ENCODE measurements at places on chromosomes 1 and 21.
A peak's percentile ranks its signal among the peaks of the same experiment; 100 is the strongest.

DNA sequence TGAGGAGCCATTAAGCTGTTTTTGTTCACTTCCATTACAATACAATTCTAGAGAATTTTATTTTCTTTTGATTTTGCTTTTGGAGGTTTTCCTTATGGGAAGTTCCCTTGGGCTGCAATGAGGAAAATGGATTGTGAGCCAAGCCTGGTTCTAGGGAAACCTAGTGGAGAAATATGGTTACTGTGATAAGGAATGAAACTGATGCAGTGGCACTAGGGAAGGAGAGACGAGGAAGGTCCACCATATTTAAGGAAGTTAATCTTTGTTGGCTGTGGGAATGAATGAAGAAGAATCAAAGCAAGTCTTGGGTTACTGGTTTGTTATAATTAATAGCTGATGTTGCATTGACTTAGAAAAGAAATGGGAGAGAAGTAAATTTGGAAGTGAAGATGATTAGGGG lies 28.4 kb downstream of the CHML start:
- no peaks in the 10 kb centered on the region for H3K4me1 ChIP-seq
- H3K27me3 ChIP-seq, result no peaks in the 10 kb centered on the region
- no peaks in the 10 kb centered on the region for H3K36me3 ChIP-seq
- DNase-seq, result no peak
- H3K27ac ChIP-seq, result no peak overlapping the region

- H3K36me3 ChIP-seq, result no peaks in the 10 kb centered on the region
- no peak for DNase-seq
- H3K4me1 ChIP-seq, result no peaks in the 10 kb centered on the region
- no peak overlapping the region for H3K27ac ChIP-seq
Measured at GRCh38 chr1:86205741-86206140, 49.2 kb upstream of the COL24A1 start.

DNA sequence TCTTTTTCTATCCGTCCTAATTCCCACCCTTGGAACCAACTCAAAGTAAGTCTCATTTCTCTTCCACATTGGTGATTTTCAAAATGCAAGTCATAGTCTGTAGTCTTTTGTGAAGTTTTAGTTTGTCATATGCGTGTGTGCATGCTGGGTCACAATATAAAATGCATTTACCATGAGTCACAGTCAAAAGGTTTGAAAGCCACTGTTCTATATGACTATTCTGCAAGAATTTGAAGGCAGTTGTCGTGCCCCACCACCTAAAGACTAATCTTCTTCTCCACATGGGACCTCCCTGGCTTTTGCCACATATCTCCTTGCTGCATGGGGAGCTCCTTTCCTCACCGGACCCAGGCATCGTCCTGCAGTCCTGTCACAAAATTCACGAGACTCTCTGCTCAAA lies 1.6 kb downstream of the STPG1 start:
- DNase-seq, result no peak
- H3K4me1 ChIP-seq, result peaks cover 32% of the 10 kb centered on the region
- H3K36me3 ChIP-seq, result peaks cover 12% of the 10 kb centered on the region
- no peak overlapping the region for H3K4me3 ChIP-seq
- H3K27me3 ChIP-seq, result peaks cover 34% of the 10 kb centered on the region

DNA sequence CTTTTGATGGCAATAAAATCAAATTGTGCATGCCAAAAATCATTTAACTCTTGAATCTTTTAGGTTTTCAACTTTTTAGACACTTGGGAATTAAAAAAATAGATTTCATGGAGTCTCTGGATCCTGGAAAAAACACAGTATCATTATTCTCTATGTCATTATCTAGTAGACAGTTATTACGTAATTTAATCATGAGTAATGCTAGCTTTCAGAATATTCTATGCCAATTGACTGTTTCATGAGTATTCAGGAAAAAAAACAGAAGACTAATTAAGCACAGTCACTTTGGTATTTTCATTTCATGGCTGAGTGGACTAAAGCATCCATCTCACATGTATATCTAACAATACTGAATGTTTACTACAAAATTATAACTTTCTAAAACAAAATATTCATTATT lies 44.0 kb downstream of the ODF2L start:
- DNase-seq, result no peak
- H3K27ac ChIP-seq, result no peak overlapping the region
- no peaks in the 10 kb centered on the region for H3K27me3 ChIP-seq

- no peak overlapping the region for H3K27ac ChIP-seq
Measured at GRCh38 chr1:183905508-183906113, 100.7 kb downstream of the RGL1 start.

- H3K4me1 ChIP-seq, result no peaks in the 10 kb centered on the region
- H3K27me3 ChIP-seq, result no peaks in the 10 kb centered on the region
- H3K4me3 ChIP-seq, result no peak overlapping the region
- no peak for DNase-seq
- no peak overlapping the region for H3K27ac ChIP-seq
Measured at GRCh38 chr1:193249187-193249586, 62.8 kb upstream of the B3GALT2 start.

GRCh38 chr1:81478219-81478618 lies 322.5 kb upstream of the ADGRL2 start:
- no peak overlapping the region for H3K4me3 ChIP-seq
- peaks cover 33% of the 10 kb centered on the region for H3K4me1 ChIP-seq

- H3K36me3 ChIP-seq, result no peaks in the 10 kb centered on the region
- peaks cover 5% of the 10 kb centered on the region for H3K27me3 ChIP-seq
- no peak overlapping the region for H3K4me3 ChIP-seq
Measured at GRCh38 chr1:58426918-58427317, 119.6 kb downstream of the OMA1 start.

DNA sequence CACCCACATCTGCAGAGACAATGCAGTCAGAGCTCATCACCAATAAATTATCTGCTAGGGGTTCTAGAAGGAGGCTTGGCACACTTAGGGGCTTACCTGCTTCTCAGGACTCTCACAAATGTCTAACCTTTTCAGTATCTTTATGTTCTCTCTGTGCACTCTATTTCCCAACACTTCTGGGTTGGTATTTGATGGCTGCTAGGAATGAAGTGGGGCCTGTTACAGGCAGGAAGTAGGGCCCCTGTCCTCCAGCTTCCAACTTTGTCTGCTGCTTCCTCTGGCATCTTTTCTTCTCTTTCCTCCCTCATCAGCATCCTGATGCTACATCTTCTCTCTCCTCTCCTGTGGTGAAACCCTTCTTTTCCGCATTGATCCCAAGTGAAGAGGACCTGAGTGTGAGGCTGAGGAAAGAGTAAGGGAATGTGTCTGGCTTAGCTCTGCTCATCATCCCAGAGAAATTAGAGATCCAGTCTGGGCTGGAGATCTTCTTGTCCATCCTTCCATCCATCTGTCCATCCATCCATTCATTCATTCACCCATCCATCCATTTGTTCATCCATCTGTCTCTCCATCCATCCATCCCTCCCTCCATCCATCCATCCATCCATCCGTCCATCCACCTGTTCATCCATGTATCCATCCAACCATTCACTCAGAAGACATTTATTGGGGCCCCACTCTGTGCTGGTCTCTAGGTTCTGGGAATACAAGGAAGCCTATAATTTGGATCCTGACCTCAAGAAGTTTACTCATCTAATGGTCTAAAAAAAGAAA lies 2.9 kb upstream of the CSRP1 start:
- no peak overlapping the region for H3K27ac ChIP-seq
- DNase-seq, result no peak
- H3K4me1 ChIP-seq, result peaks cover 39% of the 10 kb centered on the region
- H3K4me3 ChIP-seq, result no peak overlapping the region

DNA sequence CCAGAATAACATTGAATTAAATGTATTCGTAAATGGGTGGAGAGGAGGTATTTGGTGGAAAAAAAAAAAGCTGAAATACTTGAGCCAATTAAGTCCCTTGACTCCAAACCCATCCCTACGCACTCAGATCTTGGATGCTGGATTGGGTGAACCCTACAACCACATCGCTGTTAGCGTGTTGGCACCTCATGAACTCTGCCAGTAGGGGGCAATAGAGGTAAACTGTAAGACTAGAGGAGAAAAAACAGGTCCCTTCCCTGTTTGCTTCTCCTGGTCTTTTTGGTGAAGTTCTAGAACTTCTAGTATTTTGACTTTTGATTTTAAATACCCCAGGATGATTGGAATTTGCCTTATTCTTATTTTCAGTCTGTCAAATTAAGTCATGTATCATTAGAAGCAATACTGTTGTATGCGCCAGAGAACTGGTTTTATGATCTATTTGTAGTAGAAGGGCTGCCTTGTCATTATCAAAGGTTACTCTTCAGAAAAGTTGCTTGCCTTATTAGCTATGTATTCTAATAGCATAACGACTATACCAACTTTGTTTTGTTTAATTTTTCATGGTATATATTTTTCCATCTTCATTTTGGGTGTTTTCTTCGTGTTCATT lies 1.9 kb upstream of the OR13G1 start:
- no peak overlapping the region for H3K4me3 ChIP-seq
- H3K36me3 ChIP-seq, result no peaks in the 10 kb centered on the region
- H3K4me1 ChIP-seq, result no peaks in the 10 kb centered on the region
- no peaks in the 10 kb centered on the region for H3K27me3 ChIP-seq
- DNase-seq, result peak; percentile 61
- no peak overlapping the region for H3K27ac ChIP-seq

GRCh38 chr1:248013229-248013710 lies at the start of gene OR2L5:
Gene OR2L5 (plus strand): TSS chr1:248013660. CDS start chr1:248021948, 8,288 bp downstream.
- no peaks in the 10 kb centered on the region for H3K36me3 ChIP-seq
- no peaks in the 10 kb centered on the region for H3K27me3 ChIP-seq
- no peak for DNase-seq
- no peak within 1 kb of the TSS for H3K4me3 ChIP-seq
- H3K27ac ChIP-seq, result no peak within 1 kb of the TSS
- H3K4me1 ChIP-seq, result no peaks in the 10 kb centered on the region

- no peak overlapping the region for H3K4me3 ChIP-seq
- peaks cover 3% of the 10 kb centered on the region for H3K27me3 ChIP-seq
- H3K36me3 ChIP-seq, result no peaks in the 10 kb centered on the region
- H3K4me1 ChIP-seq, result no peaks in the 10 kb centered on the region
Measured at GRCh38 chr1:168372861-168373371, 92.2 kb downstream of the TBX19 start.

DNA sequence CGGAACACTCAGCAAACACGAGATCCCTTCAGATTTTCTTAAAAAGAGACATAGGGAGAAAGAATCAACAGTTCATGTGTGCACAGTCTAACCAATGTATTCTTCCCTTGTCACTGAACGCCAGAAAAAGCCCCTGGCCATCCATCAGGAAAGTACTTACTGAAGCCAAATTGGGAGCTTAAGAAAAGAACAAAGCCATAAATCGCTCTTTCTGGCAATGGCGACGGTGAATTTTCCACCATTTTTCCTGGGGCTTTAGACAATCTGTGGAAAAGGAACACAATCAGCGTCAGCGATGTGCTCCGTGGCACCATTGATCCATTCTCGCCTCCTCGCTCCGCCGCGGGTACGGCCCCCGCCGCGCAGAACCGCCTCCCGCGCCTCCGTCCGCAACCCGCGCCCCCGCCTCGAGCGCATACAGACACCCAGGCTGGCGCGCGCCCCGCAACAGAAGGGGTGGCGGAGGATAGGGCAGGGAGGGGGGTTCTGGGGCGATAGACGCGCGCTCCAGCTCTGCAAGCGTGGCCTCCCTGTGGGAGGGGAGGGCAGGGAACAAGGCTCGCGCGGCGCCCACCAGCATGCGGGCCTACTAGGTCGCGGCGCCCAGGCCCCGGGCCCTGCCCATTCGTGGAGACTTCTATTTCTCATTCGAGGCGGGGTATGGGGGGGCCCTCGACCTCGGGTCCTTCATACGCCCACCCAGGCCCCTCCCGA lies 440 bp downstream of the PIGP start:
- H3K4me3 ChIP-seq, result peak overlapping the region; percentile 85
- H3K36me3 ChIP-seq, result peaks cover 34% of the 10 kb centered on the region
- no peaks in the 10 kb centered on the region for H3K27me3 ChIP-seq

- H3K27me3 ChIP-seq, result peaks cover 6% of the 10 kb centered on the region
- no peaks in the 10 kb centered on the region for H3K36me3 ChIP-seq
- H3K4me3 ChIP-seq, result no peak overlapping the region
- H3K27ac ChIP-seq, result peak overlapping the region; percentile 85
- peaks cover 40% of the 10 kb centered on the region for H3K4me1 ChIP-seq
Measured at GRCh38 chr1:179825206-179825605, 52.4 kb downstream of the TOR1AIP2 start.

DNA sequence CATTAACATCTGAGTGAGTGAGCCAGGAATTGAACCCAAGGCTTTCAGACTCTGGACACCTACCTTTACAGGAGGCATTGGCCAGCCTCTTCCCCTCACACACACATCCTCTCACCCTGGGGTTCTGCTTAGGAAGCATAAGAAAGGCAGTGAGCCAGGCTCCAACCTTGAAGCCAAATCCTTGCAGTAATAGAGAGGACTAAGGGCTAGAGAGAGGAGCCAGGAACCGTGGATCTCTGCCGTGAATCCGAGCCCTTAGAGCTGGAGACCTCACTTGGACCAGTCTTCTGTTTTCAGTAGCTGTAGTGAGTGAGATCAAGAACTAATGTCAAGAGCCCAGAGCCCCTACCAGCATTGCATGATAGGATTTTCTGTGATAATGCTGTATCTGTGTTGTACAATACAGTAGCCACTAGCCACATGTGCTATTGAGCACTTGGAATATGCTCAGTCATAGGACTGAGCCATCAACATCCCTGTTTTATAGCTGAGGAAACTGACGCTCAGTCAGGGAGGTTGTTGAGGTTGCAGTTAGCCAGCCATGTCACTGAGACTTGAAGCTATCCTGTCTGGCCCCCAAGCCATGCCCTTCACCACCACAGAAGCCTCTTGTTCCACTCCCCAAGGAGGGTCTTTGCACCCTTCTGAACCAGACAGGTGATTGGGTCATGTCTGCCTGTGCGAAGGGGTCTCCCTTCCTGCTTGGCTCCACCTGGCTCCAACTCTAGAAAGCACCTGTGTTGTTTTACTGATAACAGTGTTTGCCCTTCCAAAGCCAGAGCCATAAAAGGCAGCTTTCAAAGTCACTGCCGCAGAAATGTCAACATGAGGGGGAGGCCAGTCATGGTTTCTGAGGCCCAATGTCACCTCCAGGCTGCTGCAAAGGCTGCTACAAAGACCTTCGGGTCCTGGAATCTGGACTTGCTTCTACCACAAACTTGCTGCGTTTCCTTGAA lies 101.1 kb upstream of the JUN start:
- peak overlapping the region; percentile 24 for H3K4me3 ChIP-seq
- peaks cover 63% of the 10 kb centered on the region for H3K4me1 ChIP-seq
- peak overlapping the region; percentile 10 for H3K27ac ChIP-seq
- no peak for DNase-seq
- H3K27me3 ChIP-seq, result peaks cover 12% of the 10 kb centered on the region

- peaks cover under 1% of the 10 kb centered on the region for H3K36me3 ChIP-seq
- H3K27ac ChIP-seq, result no peak overlapping the region
- no peaks in the 10 kb centered on the region for H3K4me1 ChIP-seq
Measured at GRCh38 chr1:193438771-193439170, 252.4 kb upstream of the B3GALT2 start.

GRCh38 chr1:29703596-29704370 lies 467.5 kb downstream of the PTPRU start:
- no peak overlapping the region for H3K27ac ChIP-seq
- H3K27me3 ChIP-seq, result peaks cover 25% of the 10 kb centered on the region
- peaks cover 36% of the 10 kb centered on the region for H3K4me1 ChIP-seq
- no peak overlapping the region for H3K4me3 ChIP-seq

GRCh38 chr1:82145656-82146055 lies 344.9 kb downstream of the ADGRL2 start:
- peaks cover 14% of the 10 kb centered on the region for H3K4me1 ChIP-seq
- H3K27ac ChIP-seq, result no peak overlapping the region
- no peak for DNase-seq
- H3K36me3 ChIP-seq, result no peaks in the 10 kb centered on the region
- H3K27me3 ChIP-seq, result no peaks in the 10 kb centered on the region

- no peaks in the 10 kb centered on the region for H3K27me3 ChIP-seq
- H3K4me1 ChIP-seq, result no peaks in the 10 kb centered on the region
- no peaks in the 10 kb centered on the region for H3K36me3 ChIP-seq
- H3K27ac ChIP-seq, result no peak overlapping the region
Measured at GRCh38 chr1:178220094-178220493, 126.2 kb downstream of the RASAL2 start.
